ENCODE measurements at places on chromosomes 16 and 17. TPM values are rescaled to one million over a fixed set of nuclear protein-coding genes. Genes with fewer than 3 reads are reported as not detected.

Gene HBM
- 12.8 TPM for total RNA-seq

Gene SEC14L5
- total RNA-seq: 0.82 TPM

Gene LUC7L3
- 133 TPM for total RNA-seq

Gene ABAT
- 139 TPM for total RNA-seq

Gene RNF222
- total RNA-seq: not detected

Gene SLFN5
- total RNA-seq: 8.0 TPM

Gene KRT27
- 0.18 TPM for total RNA-seq

Gene NUBP2
- total RNA-seq: 27.2 TPM

Gene OR1A2
- not detected for total RNA-seq

Gene TP53TG3
- total RNA-seq: not detected

Gene NPIPA3
- 1.00 TPM for total RNA-seq

Gene NUPR1
- 0.09 TPM for total RNA-seq

Gene ZPBP2
- total RNA-seq: not detected

Gene EXOC3L1
- total RNA-seq: 2.1 TPM

Gene NTHL1
- total RNA-seq: 14.9 TPM

Gene IGSF6
- total RNA-seq: 1.8 TPM

Gene KRT20
- total RNA-seq: 0.82 TPM

Gene CDK10
- 31.1 TPM for total RNA-seq

Gene PLK1
- total RNA-seq: 6.7 TPM

Gene WNK4
- total RNA-seq: 0.82 TPM

Gene C16orf87
- 16.8 TPM for total RNA-seq

Gene CORO6
- 1.3 TPM for total RNA-seq

Gene KRTAP9-2
- not detected for total RNA-seq

Gene TAC4
- total RNA-seq: not detected

Gene TBC1D3K
- total RNA-seq: not detected

Gene ARL5C
- not detected for total RNA-seq

Gene SCGB1C2
- not detected for total RNA-seq

Gene MT4
- total RNA-seq: not detected

Gene SYCE1L
- 0.73 TPM for total RNA-seq

Gene TUBB3
- 832 TPM for total RNA-seq

Gene TBC1D28
- not detected for total RNA-seq

Gene KRTAP4-4
- not detected for total RNA-seq

Gene ABCA10
- total RNA-seq: 5.2 TPM

Gene ZFP90
- 87.6 TPM for total RNA-seq

Gene TBX6
- total RNA-seq: 0.45 TPM

Gene IRX6
- 1.00 TPM for total RNA-seq

Gene SLC5A10
- total RNA-seq: 0.09 TPM

Gene MYBBP1A
- total RNA-seq: 26.0 TPM

Gene KCNJ16
- 9.1 TPM for total RNA-seq

Gene ZNF652
- 33.4 TPM for total RNA-seq

Gene PSMD12
- 45.5 TPM for total RNA-seq

All from cerebellum (tissue), 4 donors.